Bronchial epithelial cell (primary cell): ENCODE measurements at places on chromosomes 6 and 20.

- peak; percentile 10 for DNase-seq
These were observed 54.3 kb upstream of the CNR1 start for GRCh38 chr6:88220493-88220892.

GRCh38 chr6:133099573-133099972 is 141.6 kb upstream of the EYA4 start:
- DNase-seq = peak; percentile 96

DNA sequence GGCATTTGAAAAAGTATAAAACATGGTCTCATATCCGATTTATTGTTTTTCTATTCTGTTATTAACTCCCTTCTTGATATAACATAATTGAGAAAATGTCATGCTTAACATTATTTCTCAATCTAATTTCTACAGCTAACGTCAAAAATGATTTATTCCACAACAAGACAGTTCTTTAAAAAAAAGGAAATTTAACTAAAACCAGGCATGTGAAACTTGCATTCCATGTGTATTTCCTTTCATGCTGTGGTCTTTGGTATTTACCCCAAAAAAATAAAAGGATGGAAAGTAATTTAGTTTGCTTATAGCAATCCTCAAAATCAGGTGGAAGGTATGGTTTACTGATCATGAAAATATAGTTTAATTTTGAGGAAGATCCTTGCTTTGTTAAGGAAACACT is 142.8 kb downstream of the COL21A1 start:
- no peak for DNase-seq

DNA sequence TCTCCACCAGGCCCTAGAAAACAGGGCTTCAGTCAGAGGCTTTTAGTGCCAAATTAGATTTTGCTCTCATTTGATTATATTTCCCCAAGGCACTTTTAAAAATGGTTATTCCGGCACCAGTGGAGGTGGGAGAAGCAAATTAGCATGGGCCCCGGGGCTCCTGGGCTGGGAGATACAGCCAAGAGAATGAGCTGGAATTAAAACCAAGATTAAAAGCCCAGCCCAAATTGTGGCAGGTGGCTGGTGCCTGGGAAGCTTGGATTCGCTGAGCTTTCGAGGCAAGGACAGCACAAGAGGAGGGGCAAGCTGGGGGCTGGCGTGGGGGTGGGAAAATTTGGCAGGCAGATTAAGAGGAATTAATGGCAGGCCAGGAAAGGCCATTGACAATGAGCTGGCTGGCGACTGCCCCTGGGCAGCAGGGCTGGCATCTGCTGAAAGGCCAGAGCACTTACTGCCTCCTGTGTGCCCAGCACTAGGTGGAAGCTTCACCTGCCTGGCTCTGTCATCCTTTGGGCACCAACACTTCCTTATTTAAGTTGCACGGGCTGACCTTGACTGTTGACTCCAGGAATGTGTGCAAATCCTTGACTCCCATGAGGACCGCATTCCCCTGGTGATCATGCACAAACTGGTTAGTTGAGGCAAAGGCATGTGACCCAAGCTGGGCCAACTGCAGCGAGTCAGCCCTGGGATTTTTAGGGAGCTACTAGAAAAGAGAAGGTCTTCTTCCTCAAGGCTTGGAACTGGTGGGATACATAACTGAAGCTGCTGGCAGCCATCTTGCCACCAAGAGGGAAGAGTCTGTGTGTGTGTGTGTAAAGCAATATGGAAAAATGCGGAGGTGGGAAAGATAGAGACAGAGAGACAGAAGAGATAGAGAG is 76.1 kb downstream of the SULF2 start:
- DNase-seq = no peak

GRCh38 chr20:58344741-58345140 is 35.2 kb downstream of the RAB22A start:
- peak; percentile 52 for DNase-seq

DNA sequence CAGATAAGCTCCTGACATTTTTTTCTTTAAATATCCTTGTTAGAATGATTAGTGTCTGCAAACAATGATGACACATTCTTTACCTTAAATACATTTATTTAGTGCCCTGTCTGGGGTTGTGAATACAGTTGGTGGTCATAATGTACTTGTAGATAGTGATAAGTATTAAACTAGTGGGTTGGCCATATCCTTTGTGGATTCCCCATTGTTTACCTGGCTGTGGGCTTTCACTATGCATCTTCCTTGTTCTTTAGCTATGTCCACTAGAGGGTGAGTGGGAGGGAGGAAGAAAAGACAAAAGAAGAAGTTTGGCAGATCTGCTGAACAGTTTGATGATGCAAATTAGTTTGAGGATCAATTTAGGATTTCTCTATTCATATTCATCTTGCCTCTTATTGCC is 15.7 kb downstream of the HS3ST5 start:
- no peak for DNase-seq
